Posterior vena cava (tissue), 2 donors: ENCODE measurements at places on chromosomes 11 and 22.
A peak's percentile ranks its signal among the peaks of the same experiment; 100 is the strongest.

- no peak for DNase-seq
Observed at GRCh38 chr22:45166932-45167331, 3.2 kb downstream of the NUP50 start.

- no peak for DNase-seq
Observed at GRCh38 chr11:117610045-117610444, 187.0 kb downstream of the DSCAML1 start.

DNA sequence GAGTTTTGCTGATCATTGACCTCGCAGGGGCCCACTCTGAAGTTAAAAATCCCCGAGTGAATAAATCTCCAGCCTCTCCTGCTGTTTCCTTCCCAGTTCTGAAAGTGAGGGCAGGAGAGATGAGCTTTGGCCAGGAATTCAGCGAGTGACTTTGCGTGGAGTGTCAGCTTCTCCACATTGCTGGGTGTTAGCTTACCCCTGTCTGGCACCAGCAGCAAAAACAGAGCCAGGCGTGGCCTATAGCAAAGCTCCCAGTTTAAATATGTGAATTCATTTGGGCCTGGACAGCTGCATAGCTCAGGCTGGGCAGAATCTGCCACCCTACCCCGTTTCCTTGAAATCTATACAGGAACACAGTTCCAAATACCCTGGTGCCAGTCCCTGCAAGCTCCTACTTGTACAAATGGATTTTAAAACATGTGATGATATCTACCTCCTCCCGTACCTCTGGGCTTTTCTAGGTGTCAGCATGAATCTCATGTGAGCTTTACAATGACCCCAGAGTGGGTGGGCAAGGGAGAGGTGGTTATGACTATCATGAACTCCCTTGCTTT is 25.6 kb downstream of the TIMP3 start:
- no peak for DNase-seq

- DNase-seq, result no peak
Observed at GRCh38 chr22:35625763-35626432, 8.8 kb upstream of the MB start.

- no peak for DNase-seq
Observed at GRCh38 chr11:72433455-72434036, 785 bp downstream of the CLPB start.

DNA sequence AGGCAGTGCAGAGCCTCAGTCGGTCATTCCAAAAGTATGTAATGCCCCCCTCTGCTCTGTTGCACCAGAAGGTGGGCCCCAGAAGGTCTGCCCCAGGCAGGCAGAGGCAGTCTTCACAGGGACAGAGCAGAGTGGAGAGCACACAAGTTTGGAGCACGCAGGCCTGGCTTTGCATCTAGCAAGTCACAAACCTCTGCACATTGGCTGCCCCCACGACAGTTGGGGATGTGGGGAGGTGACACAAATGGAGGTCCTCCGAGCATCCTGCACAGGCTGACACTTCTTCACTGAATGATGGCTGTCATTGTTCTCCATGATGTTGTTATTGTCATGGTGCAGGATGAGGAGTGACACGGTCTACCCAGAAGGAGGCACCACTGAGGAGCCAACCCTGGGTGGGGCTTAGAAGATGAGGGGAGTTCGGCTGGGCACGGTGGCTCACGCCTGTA is 11.9 kb downstream of the TOM1 start:
- DNase-seq, result peak; percentile 50

- peak; percentile 40 for DNase-seq
Observed at GRCh38 chr22:29023172-29023796, 38.3 kb downstream of the C22orf31 start.

DNA sequence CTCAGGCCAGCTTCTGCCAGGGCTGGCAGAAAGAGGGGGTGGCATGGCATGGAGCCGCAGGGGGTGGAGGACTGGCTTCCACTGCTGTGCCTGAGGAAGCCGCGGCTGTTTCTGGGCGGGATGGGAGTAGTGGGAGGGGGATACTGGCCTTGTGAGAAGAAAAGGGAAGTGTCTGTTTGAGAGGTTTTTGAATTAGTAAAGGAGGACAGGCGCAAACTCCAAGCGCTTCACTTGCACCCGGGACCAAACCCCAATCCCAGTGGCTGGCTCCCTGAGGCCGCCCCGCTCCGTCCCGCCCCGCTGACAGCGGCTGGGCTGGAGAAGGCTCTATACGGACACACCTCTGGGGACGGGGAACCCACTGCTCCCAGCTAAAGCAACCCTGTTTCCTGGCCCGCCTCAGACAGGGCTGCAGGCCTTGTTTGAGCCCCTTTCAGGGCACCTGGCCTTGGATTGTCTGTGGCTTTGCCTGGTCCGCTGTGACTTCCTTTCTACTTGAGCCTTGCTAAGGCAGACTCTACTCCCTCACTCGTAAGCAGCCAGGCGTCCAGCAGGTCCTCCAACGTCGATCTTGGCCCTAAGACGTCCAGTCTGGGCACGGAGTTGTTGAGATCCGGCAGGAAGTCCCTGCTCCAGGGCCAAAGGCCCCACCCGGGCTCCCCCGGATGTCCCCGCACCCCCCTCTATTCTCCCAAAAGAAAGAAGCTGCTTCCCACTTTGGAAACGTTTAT is 2.2 kb downstream of the APOA1 start:
- DNase-seq, result no peak

GRCh38 chr22:50000587-50001387 is 11.8 kb downstream of the IL17REL start:
- DNase-seq, result peak; percentile 69

GRCh38 chr22:36366291-36366708 is 21.5 kb downstream of the MYH9 start:
- no peak for DNase-seq

DNA sequence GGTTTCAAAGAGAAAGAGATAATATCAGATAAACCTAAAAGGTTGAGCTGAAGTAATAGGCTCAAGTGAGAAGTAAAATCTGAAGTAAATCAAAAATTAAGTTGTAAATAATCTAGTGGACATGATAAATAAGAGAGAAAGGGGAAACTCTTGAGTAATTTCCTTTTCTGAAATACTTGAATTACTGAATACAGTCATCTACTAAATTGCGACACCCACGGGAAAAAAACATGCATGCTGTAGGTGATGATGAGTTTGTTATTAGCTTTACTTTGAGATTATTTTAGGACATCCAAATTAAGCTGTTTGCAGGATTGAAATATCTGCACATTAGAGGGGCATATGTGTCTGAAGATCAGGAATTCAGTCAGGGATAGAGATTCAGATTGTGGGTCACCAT is 50.0 kb upstream of the CARD18 start:
- DNase-seq, result no peak

- no peak for DNase-seq
Observed at GRCh38 chr11:84522331-84522730, 1104.8 kb downstream of the DLG2 start.

DNA sequence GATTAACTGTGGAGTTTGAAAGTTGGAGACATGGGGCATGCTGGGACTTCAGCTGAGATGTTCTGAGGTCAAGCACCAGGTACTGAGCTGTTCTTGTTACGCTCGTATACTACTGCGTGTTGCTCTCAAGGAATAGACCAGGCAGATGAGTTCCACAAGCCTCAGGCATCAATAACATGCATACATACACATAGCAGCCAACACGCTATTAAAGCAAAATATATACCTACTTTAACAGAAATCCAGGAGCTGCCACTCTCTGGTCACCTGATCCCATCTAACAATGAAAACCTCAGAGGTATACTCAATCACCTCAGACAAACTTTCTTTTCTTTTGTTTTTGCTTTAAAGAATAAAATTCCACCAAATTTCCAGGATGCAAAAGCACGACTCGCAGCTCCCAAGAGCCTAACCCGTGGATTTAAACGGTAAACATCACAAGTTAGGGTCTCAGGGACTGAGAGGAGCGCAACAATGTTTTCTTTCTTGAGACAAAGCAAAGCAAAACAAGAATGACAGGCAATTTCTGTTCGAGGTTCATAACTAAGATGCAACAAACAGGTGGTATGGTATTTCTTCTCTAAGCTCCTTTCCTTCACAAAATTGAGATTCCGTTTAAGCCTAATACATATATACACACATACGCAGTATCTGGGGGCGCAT is 16.5 kb downstream of the BLID start:
- no peak for DNase-seq

DNA sequence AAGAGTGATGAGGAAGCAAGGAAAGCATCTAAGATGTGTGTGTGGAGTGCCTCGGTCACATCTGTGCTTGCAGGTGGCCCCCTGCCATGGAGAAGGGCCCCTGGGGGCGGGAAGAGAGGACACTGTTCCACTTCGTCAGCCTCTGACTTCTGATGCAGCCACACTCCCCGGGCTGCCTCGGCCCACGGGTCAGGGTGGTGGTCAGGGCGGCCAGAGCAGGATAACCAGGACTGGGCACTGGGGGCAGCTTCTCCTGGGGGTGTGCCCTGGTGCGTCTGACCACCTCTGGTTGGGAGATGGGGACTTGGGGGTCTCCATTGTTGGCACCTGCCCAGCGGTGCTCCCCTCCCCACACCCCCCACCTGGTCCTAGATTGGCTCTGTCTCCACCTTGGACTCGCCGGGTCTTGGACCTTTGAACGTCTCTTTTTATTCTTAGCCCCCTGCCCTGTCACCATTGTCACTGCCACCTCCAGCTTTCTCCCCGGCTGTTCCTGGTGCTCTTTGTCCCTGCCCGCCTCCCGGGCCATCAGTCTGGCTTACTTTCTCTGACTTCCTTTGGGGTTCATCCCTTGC is 114.4 kb downstream of the KIAA1671 start:
- peak; percentile 42 for DNase-seq
